ENCODE measurements at places on chromosomes 16 and 17. TPM values are rescaled to one million over a fixed set of nuclear protein-coding genes. Genes with fewer than 3 reads are reported as not detected.

GRCh38 chr16:4358831-4359561 is 7.9 kb upstream of the PAM16 start:
- no peaks in the 10 kb centered on the region for H3K27me3 ChIP-seq
- peaks cover 9% of the 10 kb centered on the region for H3K4me1 ChIP-seq
- H3K4me3 ChIP-seq, result no peak overlapping the region
- H3K36me3 ChIP-seq, result peaks cover 3% of the 10 kb centered on the region

SYCE1L gene
- total RNA-seq, result 4.8 TPM

MGAT5B gene
- total RNA-seq, result 1.5 TPM

DNA sequence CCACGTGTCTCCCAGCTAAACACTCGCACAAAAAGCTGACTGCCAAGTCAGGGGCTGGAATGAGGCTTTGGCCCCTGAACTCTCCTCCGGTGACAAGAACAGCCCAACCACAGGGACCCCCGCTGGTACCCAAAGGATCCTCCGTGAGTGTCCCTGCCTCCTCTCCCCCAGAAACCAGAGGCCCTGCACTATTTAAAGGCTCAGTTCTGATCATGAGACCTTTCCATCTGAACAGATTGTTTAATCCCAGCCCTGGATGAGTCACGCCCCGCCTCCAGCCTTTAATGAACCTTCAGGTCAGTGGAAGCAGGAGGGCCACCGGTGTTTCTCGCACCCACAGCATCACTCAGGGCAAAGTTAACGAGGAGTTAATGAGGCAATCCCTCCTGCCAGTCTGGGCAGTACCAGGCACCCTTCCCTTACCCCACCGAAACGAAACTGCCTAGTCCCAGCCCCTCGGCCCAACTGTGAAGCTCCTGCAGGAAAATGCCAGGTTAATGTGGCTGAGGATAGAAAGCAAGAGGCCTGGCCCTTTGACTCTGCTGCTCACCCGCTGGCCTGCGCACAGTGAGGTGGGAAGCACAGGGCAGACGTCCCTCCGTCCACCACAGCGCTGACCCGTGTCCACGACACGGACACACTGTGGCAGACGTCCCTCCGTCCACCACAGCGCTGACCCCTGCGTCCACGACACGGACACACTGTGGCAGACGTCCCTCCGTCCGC is 32.4 kb downstream of the TIMM22 start:
- peak; percentile 62 for DNase-seq
- H3K4me3 ChIP-seq, result no peak overlapping the region
- H3K27ac ChIP-seq, result peak overlapping the region; percentile 22
- H3K36me3 ChIP-seq, result peaks cover 14% of the 10 kb centered on the region
- H3K27me3 ChIP-seq, result no peaks in the 10 kb centered on the region
- no peaks in the 10 kb centered on the region for H3K4me1 ChIP-seq

DNA sequence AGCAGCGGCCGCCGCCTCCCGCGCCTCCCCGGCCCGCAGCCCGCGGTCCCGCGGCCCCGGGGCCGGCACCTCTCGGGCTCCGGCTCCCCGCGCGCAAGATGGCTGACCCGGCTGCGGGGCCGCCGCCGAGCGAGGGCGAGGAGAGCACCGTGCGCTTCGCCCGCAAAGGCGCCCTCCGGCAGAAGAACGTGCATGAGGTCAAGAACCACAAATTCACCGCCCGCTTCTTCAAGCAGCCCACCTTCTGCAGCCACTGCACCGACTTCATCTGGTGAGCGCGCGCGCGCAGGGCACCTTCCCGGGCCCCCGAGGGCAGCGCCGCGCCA is 258 bp downstream of the PRKCB start:
- peaks cover 21% of the 10 kb centered on the region for H3K4me1 ChIP-seq
- no peaks in the 10 kb centered on the region for H3K36me3 ChIP-seq

GRCh38 chr17:16086957-16087356 is 87.3 kb downstream of the TTC19 start:
- H3K27me3 ChIP-seq, result no peaks in the 10 kb centered on the region
- no peak for DNase-seq
- H3K4me3 ChIP-seq, result no peak overlapping the region
